ENCODE measurements at places on chromosomes 7 and 10.
A peak's percentile ranks its signal among the peaks of the same experiment; 100 is the strongest.

DNA sequence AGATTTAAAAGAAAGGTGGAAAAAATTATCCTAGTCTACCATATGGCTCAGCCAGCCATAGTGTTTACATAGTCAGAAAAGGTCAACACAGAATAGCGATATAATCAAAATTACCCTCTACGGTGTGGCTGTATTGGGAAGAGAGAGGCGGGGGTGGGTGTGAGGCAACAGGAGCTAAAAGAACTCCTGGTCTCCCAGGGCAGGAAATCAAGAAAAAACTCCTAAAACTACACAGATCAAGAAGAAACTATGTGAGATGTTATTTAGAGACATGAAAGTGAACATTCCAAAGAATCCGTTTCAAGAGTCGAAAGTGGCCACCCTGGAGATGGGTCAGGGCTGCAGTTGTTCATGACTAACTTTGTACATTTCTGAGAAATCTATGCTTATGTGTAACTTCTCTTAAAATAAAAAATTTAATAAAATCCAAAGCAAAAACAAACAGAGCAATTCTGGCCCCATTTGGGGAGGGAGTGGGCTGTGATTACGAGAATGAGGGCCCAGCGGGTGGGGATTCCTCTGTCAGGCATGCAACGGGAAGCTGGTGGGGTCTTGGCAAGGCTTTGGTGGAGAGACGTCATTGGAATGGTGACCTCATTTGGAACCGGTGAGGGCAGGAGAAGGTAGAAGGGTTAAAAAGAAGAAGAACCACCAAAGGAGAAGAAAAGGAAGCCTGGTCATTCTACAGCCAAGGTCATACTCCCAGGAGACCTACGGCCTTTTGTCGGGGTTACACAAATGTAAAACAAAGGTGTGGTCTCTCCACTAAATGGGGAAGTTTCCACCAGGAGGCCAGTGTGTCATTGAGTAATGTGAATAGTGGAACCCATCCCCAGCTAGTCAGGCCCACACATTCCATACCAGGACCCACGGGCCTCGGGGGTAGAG, 71.2 kb upstream of the DUSP5 start:
- DNase-seq = peak; percentile 61

DNA sequence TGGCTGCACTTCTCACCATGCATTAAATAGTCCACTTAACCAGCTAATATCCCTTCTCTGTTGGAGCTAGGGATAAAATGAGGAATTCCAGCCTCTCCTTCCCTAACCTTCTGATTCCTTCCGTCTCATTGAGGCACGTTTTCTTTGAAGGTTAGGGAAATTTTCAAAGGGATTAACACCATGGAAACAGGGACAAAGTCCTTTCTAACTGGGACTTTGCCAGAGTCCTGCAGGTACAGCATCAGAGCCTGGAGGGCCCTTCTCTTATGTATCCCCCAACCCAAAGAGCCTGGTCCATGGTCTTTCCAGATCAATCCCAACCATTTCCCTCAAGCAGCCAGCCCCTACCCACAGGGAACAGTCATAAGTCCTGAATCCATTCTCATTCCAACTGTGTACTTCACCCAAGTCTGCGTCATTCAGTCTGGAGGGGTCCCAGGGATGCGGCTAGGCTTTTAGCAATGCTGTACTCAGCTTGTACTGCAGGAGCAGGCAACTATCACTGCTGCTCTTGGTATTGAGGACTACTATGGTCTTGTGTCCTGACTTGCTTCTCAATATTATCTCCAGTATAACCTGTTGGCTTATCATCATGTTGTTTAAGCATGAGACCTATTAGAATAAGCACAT, 34.6 kb upstream of the CROT start:
- DNase-seq = no peak

GRCh38 chr10:72162978-72163377, 52.8 kb upstream of the ANAPC16 start:
- DNase-seq = peak; percentile 3

- no peak for DNase-seq
These were observed 59.5 kb downstream of the CACNA2D1 start for GRCh38 chr7:82384051-82384464.

GRCh38 chr7:81002421-81002820, 83.6 kb upstream of the SEMA3C start:
- DNase-seq = no peak

GRCh38 chr7:122561326-122561725, 137.6 kb downstream of the RNF133 start:
- DNase-seq = no peak

- DNase-seq = no peak
These were observed 158.4 kb downstream of the COBL start for GRCh38 chr7:51158211-51158610.

- DNase-seq = no peak
These were observed 284.2 kb downstream of the SUGCT start for GRCh38 chr7:40418983-40419382.

GRCh38 chr7:37218956-37219355, 229.7 kb downstream of the ELMO1 start:
- DNase-seq = no peak

- no peak for DNase-seq
These were observed 137.2 kb upstream of the EFCAB10 start for GRCh38 chr7:105718511-105718925.

DNA sequence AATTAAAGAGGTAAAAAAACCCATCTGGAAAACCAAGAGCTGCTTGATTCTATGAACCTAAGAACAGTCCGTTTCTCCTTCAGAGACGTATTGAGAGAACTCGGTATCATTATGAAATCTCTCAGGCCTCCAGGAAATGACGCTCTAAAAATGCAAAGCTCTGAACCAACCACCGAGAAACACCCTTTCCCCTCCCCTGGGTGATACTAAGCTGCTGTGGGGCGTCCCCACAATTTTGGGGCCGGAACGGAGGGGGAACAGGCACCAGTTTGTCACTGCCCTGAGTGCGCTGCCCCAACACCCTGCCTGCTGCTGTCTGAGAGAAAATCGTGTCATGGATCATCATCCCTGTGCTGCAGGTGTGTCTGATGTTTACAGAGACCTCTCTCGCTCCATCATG, 509.5 kb downstream of the DNAJB6 start:
- no peak for DNase-seq

GRCh38 chr10:7890781-7891180, 72.5 kb downstream of the TAF3 start:
- DNase-seq = no peak

DNA sequence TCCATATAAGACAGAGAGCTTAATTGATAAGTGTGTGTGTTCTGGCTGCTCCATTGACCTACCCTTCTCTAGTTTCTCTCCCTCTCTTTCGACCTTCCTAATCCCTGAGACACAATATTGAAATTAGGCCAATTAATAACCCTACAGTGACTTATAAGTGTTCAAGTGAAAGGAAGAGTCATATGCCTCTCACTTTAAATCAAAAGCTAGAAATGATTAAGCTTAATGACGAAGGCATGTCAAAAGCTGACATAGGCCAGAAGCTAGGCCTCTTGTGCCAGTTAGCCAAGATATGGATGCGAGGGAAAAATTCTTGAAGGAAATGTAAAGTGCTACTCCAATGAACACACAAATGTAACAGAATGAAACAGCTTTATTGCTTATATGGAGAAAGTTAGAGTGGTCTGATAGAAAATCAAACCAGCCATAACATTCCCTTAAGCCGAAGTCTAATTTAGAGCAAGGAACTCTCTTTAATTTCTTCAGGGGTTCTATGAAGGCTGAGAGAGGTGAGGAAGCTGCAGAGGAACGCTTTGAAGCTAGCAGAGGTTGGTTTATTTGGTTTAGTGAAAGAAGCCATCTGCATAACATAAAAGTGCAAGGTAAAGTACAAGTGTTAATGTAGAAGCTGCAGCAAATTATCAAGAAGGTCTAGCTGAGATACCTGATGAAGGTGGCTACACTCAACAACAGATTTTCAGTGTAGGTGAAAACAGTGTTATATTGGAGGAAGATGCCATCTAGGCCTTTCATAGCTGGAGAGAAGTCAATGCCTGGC, 53.8 kb downstream of the ST7 start:
- no peak for DNase-seq

GRCh38 chr7:44978511-44979366, at the start of gene MYO1G:
TSS of gene MYO1G (minus strand) at chr7:44979015. CDS start at chr7:44978961, 54 bp downstream.
- no peak for DNase-seq

- no peak for DNase-seq
These were observed 132.1 kb downstream of the KLF6 start for GRCh38 chr10:3652886-3653285.

DNA sequence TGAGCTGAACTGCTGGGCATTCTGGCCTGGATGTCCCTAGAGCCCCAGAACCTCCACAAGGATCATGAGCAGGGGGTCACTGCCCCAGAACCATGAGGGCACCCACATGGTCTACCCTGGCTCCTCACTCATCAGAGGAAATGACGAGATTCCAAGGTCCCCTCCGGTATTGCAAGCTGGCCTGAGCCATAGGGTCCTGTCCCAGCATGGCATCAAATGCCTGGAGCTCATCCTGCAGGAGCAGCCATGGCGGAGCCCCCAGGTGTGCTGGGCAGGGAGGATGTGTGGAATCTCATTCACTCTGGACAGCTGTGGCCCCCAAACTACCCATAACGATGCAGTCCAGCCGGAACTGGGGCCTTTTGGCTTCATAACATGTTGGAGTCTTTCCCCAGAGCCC, 66.6 kb upstream of the ANTXRL start:
- no peak for DNase-seq

DNA sequence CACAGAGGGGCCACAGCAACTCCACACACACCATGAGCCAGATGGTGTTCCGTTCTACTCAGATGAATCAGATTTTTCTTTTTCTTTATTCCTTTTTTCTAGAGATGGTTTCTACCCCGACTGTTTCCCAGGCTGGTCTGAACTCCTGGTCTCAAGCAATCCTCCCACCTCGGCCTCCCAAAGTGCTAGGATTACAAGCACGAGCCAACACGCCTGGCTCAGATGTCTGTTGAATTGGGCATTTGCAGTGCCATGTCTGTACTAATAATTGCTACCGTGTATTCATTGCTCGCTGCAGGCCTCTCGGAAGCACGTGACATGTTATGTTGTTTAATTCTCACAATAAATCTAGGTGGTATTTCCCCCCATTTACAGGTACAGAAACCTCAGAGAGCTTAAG, 67.2 kb downstream of the RABGEF1 start:
- DNase-seq = no peak

DNA sequence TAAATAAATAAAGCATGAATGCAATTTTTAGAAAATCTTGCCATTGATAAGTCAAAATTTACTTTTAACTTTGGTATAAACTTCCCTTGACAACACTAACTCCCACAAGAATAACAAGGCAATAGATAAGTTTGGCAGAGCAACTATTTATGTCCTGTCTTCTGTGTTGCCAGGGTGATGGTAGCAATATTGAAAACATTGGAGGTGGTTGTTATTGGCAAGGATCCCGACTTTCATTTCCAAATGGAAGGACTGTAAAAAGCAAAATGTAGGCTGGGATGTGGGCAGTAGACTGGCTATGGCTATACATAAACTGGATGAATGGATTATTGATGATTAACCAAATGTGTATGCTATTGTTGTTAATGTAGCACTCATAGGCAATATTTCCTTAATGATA, 134.9 kb upstream of the CACNA2D1 start:
- no peak for DNase-seq

- no peak for DNase-seq
These were observed 55.0 kb upstream of the LBX1 start for GRCh38 chr10:101284101-101284743.

- DNase-seq = peak; percentile 14
These were observed 68.9 kb upstream of the NFE2L3 start for GRCh38 chr7:26083113-26083512.

- no peak for DNase-seq
These were observed 55.6 kb downstream of the GOLGA7B start for GRCh38 chr10:97905276-97905675.

DNA sequence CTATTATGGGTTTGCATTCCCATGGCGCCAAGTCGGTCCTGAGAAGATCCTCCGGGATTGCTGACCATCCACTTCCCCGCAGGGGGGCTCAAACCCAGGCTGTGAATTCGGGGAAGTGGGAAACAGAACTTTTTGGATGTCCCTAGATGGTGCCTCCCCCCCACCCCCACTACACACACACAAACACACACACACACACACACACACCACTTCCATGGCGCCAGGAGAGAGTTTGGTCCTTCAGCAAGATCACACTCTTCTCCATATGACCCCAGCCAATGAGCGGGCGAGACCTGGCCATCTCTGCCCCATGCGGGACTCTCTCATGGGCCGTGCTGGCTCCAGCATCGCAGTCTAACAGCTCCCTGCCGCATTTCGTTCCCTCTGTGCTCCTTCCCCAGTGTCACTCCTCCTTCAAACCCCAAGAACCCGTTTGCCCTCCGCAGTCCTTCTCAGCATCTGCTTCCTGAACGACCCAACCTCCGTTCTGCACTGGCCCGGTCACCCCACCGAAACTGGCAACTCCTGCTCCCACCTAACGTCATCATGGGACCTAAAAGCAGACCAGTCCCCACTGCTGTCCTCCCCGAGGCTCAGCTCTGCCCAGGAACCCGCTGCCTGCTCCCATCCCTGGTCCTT, 32.1 kb upstream of the TNRC18 start:
- DNase-seq = no peak

DNA sequence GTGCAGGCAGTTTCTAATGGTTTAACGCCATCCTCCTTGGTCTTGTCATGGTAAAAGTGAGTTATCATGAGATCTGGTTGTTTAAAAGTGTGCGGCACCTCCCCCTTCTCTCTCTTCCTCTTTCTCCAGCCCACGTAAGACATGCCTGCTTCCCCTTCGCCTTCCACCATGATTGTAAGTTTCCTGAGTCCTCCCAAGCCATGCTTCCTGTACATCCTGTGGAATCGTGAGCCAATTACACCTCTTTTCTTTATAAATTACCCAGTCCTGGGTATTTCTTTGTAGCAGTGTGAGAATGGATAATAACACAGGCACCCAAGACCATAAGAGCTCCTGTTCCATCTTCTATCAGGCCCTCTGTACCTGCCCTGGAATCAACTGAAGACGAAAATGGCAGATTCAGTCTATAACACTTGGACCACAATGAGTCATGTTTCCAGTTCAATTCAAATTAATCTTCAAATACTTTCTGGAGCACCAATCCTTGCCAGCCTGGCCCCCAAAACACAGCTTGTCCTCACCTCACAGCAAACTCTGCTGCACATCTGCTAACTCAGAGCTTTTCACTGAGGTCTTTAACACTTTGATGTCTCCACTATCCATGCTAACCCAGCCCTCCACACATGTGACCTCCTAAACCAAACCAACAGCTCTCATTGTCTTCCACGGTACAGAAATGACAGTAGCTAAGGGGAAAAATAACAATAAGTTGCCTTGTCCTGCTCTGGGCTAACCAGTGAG, 73.2 kb downstream of the SFMBT2 start:
- no peak for DNase-seq

Data from RKO (cell line).